ENCODE measurements at places on chromosomes 7 and 10.

DNA sequence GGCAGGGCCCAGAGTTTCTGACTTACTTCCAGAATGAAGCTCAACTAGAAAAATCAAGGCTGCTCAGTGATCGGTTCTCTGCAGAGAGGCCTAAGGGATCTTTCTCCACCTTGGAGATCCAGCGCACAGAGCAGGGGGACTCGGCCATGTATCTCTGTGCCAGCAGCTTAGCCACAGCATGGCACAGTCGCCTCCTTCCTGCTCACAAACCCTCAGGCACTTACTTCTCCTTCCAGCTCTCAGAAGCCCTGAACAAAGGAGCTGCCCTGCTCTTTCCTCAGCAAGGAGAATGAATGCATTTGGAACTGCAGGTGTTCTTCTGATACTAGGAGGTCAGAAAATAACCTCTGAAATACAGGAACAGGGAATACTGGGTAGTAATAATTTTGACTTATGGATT lies 219.7 kb upstream of the PRSS1 start:
- DNase-seq = no peak

GRCh38 chr7:77461246-77461645 lies 45.1 kb upstream of the GSAP start:
- DNase-seq = no peak

DNA sequence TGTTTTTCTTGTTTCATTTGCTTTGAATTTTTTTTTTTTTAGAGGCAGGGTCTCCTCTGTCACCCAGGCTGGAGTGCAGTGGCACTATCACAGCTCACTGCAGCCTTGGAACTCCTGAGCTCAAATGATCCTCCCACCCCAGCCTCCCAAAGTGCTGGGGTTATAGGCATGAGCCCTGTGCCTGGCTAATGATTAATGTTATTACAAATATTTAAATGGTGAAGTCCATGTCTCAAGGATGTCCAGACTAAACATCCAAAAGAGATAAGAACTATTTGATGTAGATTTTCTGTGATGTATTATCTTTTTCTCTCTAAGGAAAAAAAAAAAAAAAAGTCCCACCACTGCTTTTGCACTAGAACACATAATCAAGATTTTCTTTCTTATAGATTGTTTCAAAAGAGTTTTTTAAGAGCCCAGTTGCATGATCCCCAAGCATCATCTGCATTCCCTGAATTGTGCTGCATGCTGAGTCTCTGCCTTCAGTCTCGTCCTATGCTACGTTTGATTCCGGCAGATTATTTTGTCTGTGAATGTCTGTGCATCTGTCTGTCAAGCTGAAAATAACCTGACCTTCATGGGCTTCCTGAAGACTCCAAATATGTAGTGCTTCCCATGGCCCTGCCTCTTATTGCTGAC lies 33.4 kb downstream of the MACROH2A2 start:
- DNase-seq = no peak

DNA sequence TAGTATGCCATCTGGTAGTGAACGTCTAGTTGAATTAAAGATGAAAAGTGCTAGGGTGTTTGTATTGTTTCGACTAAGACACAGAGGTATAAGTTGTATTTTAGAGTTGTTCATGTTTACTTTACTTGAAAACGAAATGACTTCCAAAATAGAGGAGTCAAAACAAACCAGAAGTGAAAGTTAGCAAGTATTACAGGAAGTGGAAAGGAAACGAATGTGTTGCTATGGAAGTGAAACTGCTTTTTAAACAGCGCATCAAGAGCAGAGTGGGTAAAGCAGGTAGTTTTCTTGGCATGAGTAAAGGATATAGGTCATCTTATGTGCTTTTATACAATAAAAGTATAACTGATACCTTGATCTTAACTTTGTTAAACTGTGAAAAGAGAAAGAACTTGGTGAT lies 20.0 kb upstream of the GALNTL5 start:
- DNase-seq = no peak
